Activated CD4-positive, alpha-beta T cell treated with anti-CD3 and anti-CD28 coated beads for 36 hours (primary cell): ENCODE measurements at places on chromosomes 3 and 15. TPM values are rescaled to one million over a fixed set of nuclear protein-coding genes. Genes with fewer than 3 reads are reported as not detected.
A peak's percentile ranks its signal among the peaks of the same experiment; 100 is the strongest.

The TXNRD3 gene
- total RNA-seq, result 2.5 TPM

- DNase-seq, result peak; percentile 58
Observed at GRCh38 chr3:189304465-189305351, 132.9 kb downstream of the TPRG1 start.

DNA sequence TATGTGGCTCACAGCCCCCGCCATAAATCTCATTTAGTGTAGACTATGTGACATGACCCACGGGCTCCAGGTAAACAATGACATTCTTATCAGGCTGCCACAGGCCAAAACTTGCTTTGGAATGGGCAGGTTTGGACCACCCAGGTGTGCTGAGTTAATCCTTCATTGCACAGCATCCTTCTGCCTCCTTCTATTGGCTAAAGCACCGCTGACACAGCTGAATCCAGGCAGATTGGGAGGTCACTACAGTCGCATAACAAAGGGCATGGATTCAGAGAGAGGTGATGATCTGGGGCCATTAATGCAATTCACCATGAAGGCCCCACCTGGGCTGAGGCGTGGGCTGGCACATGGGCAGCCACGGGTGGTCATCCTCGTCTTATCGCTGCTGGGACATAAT, 47.8 kb upstream of the GALNT15 start:
- no peak for DNase-seq

GRCh38 chr3:30260762-30261161, 345.6 kb upstream of the TGFBR2 start:
- no peak for DNase-seq

The CLDN16 gene
- not detected for total RNA-seq

- peak; percentile 23 for DNase-seq
Observed at GRCh38 chr3:132721479-132722164, 587 bp downstream of the NPHP3 start.

- DNase-seq, result no peak
Observed at GRCh38 chr15:95664450-95664849, 666.0 kb upstream of the NR2F2 start.

GRCh38 chr3:80285388-80285787, 517.6 kb upstream of the ROBO1 start:
- DNase-seq, result no peak

GRCh38 chr15:46735115-46735514, 982.2 kb upstream of the SEMA6D start:
- no peak for DNase-seq
